ELR (cell line): ENCODE measurements at places on chromosomes 3 and 15.
A peak's percentile ranks its signal among the peaks of the same experiment; 100 is the strongest.

DNA sequence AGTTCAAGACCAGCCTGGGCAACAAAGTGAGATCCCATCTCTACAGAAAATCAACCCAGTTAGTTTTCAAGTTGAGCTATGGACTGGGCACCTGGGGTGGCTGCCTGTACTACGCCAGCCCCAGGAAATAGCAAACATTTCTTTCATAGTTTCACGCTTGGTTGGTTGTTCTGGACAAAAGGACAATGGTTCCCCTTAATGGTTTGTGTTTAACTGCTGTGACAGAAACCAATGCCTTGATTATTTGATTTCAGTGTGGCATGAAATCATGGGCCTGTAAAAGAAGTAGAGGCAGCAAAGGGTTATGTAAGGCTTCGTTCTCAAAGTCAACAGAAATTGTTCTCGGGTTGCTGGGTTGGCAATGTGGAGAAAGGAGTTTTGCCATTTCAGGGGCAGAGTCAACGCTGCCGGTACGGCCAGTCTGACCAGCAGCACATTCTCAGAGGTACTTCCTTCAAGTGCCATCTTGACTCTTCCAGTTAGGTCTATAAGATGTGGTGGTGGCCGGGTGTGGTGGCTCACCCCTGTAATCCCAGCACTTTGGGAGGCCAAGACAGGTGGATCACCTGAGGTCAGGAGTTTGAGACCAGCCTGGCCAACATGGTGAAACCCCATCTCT is 12.7 kb downstream of the LCMT2 start:
- no peak for DNase-seq

- DNase-seq = no peak
Measured at GRCh38 chr3:169953462-169954141, 13.0 kb upstream of the SEC62 start.

DNA sequence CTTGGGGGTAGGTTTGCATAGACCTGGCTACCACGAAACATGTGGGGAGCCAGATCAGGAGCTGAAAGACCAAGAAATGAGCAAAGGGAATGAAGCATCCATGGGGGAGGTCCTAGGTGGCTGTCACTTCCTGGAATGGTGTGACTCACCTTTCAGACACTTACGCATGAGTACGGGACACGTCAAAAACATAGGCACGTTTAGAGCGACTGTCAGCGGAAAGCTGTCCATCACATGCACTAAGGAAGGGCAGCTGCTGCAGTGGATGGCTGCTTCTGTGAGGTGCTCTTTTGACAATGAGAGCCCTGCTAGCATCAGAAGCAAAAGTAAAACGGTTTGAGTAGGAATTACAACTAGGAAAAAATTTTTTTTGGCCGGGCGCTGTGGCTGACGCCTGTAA is 244.6 kb upstream of the CCDC54 start:
- DNase-seq = no peak

DNA sequence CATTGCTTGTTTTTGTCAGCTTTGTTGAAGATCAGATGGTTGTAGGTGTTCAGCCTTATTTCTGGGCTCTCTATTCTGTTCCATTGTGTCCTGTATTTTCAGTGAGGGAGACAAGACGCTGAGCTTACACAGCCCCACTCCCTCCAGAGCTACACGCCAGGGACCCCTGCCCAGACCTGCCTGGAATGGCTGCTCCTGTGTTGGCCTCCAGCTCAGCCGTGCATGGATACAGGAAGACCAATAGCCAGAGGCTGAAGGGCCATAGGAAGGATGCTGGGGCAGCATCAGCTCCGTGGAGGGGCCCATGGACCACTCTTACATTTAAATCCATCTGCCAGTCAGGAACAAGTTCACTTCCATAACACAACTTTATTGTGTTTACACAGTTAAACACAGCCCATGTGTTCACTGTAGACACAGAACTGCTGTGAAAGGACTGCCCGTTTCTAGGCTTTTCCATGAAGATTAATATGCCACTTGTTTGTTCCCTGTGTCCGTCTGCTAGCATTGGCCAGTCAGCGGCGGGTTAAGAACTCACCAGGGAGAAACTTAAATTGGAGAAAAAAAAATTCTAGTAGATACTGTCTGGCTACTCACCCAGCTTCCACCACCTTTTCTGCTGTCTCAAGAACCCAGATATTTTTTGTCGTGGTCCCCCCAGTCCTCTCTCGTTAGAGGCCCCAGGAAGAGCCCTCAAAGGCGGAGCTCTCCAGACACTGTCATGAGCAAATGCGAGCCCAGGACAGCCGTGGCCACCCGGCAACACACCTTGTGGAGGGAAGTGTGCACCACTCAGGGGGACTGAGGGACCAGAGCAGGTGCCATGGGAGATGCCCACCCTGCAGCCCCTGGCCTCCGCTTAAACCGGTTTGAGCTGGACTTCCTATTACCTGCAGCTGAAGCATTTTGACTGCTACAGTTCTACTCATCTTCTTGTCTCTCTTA is 142.3 kb upstream of the MEF2A start:
- no peak for DNase-seq

DNA sequence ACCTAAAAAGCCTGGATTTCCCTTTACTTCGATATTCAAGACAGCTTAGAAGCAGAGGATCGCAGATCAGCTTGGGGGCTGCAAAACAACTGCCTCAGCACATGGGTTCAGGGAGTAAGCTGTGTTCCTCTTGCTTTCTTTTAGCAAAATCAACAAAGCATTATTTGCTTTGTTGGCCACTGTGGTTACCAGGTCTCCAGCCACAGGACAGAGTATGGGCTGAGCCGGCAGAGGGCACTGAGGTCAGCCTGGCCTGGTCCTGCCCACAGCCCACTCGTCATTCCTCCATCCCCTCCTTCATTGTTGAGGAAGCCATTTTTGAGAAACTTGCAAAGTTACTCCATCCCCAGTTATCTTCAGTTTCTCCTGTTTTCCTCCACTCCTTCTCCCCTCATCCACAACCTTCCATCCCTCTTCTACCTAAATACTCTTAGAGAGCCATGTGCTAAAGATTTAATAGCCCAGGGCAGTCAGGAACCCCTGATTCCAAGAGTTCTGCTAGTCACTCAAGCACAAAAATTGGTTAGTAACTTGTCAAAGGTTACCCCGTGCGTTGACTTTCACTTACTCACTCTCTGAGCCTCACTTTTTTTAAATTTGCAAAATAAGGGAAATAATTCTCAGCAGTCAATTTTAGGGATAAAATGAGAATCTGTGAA is 60.0 kb upstream of the HES1 start:
- DNase-seq = no peak

- no peak for DNase-seq
Measured at GRCh38 chr15:60840306-60840702, 361.4 kb upstream of the ICE2 start.

DNA sequence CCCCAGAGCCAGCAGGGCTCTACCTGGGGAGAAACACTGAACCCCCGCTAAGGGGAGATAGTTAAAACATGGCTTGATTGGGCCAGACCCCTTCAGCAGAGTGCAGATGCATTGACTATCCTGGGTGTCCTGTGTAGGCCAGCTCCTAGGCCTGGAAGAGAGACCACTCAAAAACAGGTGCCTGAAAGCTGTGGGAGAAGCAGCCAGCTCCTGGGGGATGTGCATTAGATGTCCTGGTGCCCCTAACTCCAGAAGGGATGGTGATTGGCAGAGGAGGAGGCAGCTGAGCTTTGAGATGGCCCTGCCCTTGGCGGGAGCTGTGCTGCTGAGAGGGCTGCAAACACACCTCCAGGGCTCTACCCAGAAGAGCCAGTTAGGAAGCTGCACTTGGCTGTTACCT is 89.3 kb upstream of the PLXNA1 start:
- no peak for DNase-seq

DNA sequence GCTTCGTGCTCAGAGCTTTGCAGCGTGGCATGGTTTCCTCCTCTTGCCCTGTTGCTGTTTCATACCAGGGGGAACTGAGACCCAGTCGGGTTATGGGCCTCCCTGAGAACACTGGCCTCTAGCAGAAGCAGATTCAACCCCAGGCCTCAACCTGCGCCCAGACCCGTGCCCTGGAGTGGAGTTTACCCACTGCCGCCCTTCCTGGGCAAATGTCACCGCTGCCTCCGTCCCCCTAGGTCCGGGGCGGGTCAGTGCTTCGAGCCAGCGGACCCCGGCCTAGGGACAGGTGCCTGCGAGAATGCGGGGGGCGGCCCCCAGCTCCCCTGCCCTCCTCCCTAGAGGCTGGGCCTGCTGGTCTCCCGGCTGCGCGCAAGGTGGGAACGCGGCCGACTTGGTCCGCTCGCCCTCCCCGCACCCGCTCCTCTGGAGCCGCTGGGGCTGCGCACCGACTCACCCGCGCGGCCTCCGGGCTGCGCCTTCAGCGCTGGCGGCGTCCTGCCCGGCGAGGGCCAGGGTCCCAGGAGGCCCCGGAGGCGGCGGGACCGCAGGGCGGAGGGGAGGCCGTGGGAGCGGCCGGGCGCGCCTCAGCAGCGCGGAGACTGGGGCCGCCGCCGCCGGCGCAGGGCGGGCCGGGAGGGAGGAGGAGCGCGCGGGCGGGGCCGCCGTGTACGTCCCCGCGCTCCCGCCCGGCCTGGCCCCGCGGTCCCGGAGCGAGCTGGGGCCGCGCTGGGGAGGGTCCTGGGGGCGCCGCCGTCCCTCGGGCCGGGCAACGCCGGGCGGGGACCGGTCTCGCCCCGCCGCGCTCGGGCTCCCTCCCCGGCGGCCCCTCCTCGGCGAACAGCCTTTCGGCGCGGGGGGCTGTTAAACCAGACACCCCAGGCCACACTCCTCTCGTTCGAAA is at the start of gene PIGZ:
TSS of gene PIGZ (minus strand) at position 601 of the 901 bp plus-strand sequence. CDS start 16,802 bp downstream, outside the sequence.
- DNase-seq = peak; percentile 58

GRCh38 chr3:76345878-76346277 is 560.5 kb upstream of the ZNF717 start:
- no peak for DNase-seq

DNA sequence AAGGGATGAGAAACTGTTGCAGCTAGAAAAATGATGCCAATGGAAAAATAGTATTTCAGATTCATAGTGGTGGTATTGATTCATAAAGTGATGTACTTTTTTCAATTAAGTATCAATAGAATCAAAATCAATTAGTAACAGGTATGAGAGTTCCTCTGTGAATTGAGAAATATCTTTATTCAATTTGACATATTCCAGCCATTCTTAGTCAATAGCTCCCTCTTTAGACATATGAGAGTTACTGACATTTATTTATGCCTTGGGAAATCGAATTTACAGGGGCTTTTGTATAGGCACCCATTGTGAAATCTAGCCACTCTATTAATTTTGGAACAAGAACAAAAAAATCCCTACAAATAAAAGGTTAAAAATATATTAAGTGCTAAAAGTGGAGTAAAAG is 386.9 kb upstream of the CNTN3 start:
- DNase-seq = peak; percentile 1

GRCh38 chr15:38460543-38460942 is 6.6 kb downstream of the FAM98B start:
- DNase-seq = no peak
